Cerebellum (tissue), 4 donors: ENCODE measurements at places on chromosomes 12 and 14. TPM values are rescaled to one million over a fixed set of nuclear protein-coding genes. Genes with fewer than 3 reads are reported as not detected.

DNA sequence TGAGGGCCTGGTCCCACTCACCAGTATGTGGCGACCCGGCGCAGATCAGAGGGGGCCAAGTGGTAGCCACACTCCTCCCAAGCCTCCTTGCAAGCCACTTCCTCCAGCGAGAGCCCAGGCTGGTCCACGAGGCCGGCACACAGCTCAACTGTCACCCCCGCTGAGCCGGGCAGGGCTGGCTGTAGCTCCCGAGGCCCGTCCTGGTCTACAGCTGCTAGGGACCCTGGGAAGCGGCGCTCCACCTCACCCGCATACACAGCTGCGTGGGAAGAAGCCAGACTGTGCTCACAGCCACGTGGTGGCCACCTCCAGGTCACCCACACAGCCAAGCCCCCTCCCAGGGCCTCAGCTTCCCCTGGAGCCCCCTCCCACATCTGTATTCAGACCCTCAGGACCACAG, 4.6 kb downstream of the NUDT14 start:
- DNase-seq = no peak

GRCh38 chr14:74261288-74261687, 22.0 kb downstream of the VSX2 start:
- DNase-seq = no peak

GRCh38 chr12:7656121-7656520, 9.6 kb downstream of the APOBEC1 start:
- no peak for DNase-seq

DNA sequence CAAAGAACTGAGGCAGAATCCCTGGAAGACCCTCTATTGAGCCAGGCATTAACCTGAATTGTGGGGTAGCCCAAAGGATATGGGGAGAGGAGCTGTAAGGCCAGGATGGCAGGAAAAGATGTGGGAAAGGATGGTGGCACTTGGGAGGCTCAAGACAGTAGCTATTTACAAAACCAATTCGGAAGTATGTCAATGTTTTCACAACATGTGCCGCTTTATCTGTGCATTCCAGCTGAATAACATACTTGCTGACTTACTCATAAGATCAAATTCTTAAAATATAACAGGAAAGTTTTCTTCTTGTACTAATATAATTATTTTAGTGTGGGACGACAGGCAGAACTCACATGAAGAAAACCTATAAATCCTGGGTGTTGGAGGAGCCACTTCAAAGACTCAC, 10.6 kb downstream of the BBS10 start:
- DNase-seq = no peak

DNA sequence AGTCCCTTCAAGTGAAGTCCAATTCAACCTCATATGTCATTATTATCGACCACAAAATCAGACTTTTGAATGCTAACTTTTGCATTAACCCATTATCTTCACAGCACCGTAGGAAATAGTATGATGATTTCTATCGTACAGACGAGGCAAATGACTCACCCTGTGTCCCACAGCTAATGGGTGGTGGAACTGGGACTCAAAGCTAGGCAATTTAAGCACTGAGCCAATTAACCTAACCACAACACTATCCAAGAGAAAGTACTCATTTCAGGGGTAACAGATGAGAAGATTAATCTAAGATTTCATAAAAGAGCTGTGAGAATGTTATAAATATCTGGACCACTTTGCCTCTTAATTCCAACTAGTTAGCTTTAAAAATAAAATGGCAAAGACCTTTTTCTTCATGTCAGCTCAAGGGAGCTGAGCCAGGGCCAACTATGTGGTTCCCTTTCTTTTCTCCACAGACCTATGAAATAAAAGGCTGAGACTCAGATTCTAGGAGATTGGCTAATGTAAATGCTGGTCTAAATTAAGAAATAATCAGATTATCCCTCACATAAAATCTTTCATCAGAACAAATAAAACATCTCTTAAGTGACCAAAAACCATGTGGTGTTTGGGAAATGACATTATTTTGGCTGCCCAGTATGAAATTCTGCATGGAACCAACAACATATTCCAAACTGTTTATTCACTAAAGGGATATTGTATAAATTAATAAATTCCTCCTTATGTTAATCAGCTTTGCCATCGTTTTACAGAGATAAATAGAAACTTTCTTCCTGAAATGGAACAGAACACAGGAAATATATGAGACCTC, 4.9 kb downstream of the PTGER2 start:
- DNase-seq = no peak

GRCh38 chr12:48956279-48957140, 777 bp downstream of the ARF3 start:
- peak; percentile 82 for DNase-seq

DNA sequence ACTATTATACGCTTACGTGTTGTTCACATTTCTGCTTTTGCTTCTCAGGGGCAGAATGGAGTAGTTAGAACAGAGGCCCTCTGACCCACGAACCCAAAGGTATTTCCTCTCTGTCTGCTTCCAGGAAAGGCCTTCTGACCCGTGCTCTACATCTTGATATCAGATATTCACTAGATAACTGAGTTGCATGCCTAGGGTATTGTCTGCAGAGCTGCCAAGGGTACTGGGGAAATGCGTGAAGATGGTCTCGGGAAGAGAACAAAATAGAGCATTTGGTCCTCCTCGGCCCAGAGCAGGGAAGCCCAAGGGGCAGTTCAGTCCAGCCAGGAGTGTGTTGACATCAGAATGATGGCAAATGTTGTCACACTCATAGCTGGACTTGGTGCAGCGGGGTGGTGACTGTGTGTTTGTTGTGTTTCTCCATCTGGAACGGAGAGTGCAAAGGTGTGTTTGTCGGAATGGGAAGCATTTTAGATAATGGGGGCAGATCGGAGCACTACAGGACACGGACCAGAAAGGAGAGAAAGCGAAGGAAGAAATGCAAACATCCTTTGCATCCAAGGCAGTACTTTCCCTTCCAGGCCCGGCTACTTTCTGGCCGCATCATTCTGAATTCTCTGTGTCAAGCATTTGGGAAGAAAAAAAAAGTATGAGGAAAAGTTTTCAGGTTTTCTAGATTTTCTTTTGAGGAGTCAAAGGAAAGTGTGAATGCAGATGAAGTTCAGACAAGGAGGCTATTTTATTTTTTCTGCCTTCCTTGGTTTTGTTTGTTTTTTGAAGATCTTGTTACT, 8.1 kb downstream of the GLT1D1 start:
- DNase-seq = no peak

- DNase-seq = no peak
Measured at GRCh38 chr12:76043377-76043776, 11.8 kb upstream of the PHLDA1 start.

DNA sequence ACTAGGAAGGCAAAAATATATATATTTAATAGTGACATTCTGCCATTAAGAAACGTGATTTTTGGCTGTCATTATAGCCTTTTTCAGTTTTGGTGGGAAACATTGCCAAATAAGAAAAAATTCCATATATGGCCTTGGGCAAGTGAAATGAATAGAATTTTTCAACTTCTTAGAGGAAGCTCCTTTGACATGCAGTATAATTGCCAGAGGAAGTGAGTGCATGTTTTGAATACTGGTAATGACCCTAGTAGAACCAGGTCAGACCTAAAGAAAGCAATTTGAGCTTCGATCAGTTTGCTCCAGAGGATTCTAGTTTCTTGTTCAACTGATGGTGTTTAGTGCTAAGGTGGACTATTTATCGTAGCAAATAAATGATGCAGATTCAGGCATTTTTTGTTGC, 26.2 kb upstream of the TRIM9 start:
- DNase-seq = no peak

DNA sequence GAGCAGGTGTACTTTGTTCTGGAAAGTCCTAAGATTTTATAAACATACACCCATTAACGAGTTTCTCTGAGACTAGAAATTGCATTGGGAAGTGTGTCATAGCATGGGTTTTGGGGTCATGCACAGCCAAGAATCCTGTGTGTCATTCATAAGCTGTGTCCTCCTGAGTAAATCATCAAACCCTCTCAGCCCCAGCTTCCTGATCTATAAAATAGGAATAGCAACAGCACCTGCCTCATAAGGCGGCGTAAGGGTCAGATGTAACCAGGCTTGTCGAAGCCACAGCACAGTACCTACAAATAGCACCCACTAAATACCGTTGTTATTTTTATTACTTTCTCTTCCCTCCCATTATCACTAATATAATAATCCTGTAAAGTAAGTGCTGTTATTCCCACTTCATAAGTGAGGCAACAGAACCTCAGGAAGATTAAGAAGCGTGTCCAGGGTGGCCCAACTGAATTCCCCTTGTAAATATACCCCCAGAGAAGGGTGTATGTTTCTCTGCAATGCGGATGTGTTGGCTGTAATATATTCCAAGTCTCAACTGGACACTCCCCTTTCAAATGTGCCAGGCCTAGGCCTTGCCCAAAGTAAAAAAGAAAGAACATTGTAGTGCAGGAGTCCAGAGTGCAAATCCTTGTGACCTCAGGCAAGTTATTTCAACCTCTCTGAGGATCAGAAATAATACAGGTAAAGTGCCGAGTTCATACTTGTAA, 188.3 kb upstream of the BCL2L14 start:
- no peak for DNase-seq

- no peak for DNase-seq
Measured at GRCh38 chr12:76194724-76195123, 110.2 kb upstream of the NAP1L1 start.

Gene SALL2
- total RNA-seq = 23.7 TPM

Gene ALX1
- not detected for total RNA-seq

Gene GALNT6
- total RNA-seq = 1.5 TPM
